ENCODE measurements at places on chromosomes 4 and X. TPM values are rescaled to one million over a fixed set of nuclear protein-coding genes. Genes with fewer than 3 reads are reported as not detected.

- DNase-seq: peak; percentile 47
Measured at GRCh38 chr4:83851261-83852084, 315.6 kb downstream of the GPAT3 start.

- no peak for DNase-seq
Measured at GRCh38 chr4:112196461-112196860, 35.1 kb upstream of the AP1AR start.

DNA sequence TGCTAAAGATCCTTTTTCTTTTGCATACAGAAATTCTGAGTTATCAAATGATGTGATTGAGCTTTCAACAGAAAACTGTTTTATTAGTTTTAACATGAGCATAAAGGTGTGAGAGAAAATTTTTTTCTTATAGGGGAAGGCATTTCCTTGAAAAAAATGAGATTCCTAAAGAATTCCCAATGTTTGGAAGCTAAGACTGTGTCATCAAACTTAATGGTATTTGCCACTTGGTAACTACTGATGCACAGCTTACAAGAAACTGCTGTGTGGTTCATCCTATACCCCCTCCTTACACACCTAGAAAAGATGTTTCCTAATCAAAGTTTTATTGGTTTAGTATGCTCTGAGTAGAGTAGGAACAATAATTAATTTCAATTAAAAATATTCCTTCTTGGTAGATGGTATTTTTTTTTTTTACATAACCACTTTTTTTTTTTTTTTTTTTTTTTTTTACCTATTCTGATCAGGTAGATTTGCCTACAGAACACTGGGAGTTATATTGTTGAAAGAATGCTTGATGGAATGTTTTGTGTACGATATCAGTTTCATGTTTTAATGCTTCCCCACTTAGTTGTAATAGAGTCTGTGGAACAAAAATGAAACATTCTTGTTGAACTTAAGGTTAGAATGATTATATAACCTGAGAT, 6.0 kb downstream of the PTPN13 start:
- no peak for DNase-seq

DNA sequence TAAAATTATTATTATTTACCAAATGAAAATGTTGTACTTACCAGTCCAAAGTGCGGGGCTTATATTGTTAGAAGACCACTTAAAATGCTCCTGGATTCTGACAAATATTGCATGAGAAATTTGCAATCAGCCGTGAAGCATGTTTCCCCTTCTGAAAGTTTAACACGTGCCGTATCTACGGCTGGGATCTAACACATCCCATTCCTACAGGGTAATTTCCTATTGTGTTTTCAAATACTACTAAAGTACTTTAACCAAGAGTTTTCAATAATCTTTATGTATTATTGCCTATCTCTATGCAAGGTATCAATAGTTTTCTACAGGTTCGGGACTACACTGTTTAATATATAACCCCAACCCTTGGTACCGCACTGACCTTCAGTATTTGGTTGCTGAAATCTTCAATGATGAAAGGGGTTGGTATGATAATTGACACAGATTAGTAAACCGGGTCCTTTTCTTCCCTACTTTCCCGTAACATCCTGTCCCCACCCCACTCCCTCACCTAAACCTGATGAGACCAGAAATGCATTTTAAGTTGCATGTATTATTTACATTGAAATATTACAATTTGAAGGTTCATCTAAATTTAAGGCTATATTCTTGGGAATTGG, 795 bp upstream of the BRWD3 start:
- peak; percentile 12 for DNase-seq

DNA sequence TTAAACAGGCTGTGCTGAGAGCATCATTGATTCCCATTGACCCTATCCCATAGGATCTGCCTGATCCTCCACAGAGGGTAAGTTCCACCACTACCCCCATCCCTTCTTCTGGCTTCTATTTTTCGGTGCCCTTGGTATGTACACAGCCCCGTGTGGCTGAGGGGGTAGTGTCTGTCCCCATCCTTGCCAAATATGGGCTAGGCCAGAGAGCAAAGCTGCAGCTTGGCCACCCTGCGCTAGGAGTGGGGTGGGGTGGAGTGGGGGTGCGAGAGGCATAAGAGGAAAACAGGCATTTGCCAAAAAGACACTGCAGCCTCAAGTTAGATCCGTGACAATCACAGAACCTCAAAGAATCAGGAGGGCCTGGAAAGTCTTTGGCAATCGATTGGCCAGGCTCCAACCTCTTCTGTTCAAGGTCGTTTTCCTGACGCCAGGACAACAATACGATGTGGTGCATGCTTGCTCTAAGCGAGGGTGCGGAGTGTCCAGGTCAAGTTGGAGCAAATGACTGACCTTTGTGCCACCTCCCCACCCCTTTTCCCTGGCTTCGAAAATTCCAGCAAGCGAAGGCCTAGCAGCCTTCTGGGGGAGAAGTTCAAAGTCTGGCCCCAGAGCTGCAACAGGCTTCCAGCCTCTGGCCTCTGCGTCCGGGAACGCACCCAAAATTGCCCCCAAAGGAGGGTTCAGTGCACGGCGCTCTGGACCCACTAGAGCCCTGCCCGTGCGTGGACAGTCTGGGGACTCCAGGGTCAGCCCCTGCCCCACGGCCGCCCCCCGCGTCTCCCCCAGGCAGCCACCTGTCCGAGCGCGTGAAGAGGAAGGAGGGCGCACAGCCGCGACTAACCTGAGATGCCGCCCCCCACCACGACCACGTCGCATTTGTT, 598 bp downstream of the MAOB start:
- DNase-seq: no peak

DNA sequence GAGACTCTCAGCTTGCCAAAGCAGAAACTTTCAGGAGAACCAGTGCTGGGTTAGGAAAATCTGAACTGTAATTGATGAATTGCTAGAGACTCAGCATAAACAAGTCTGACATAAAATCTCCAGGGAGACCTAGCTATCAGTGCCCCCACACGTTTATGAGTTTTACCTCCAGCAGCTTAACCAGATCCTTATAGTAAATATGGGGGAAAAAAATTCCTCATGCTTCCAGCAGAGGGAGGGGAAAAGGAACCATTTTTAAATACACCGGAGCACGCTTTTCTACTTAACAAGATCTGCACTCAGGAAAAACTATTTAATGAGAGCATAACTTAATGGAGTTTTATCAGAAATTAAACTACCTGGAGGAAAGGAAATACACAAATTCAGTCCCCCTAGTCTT, 1040.7 kb upstream of the INTU start:
- peak; percentile 26 for DNase-seq

DNA sequence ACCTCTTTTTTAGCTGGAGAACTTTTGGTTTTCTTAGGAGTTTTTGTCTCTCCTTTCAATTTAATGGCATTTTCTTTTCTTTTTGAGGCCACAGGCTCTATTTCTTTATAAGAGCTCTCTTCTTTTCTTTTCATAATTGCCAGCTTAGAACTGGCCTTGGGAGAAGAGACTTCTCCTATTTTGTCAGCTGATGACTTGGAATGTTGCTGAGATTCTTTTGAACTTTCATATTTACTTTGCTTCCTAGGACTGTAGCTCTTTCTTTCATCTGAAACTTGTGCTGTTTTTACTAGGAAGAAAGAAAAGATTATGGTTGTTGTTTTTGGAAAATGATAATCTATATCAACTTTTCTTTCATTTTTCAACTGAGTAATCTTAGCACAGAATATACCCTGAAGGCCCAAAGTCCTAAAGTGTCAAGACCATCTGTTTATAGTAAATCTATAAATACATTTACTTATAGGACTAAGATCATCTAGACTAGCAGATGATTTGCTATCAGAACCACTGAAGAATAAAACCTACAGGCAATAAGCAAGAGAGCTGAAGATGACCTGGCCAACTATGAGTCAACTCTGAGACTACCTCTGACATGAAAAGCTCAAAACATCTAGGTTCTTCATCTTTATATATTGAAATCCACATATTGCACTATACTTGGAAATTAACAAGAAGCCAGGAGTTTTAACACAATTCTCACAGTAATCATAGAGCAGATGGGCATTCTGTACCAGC, 45.6 kb downstream of the RFC1 start:
- DNase-seq: peak; percentile 70

DNA sequence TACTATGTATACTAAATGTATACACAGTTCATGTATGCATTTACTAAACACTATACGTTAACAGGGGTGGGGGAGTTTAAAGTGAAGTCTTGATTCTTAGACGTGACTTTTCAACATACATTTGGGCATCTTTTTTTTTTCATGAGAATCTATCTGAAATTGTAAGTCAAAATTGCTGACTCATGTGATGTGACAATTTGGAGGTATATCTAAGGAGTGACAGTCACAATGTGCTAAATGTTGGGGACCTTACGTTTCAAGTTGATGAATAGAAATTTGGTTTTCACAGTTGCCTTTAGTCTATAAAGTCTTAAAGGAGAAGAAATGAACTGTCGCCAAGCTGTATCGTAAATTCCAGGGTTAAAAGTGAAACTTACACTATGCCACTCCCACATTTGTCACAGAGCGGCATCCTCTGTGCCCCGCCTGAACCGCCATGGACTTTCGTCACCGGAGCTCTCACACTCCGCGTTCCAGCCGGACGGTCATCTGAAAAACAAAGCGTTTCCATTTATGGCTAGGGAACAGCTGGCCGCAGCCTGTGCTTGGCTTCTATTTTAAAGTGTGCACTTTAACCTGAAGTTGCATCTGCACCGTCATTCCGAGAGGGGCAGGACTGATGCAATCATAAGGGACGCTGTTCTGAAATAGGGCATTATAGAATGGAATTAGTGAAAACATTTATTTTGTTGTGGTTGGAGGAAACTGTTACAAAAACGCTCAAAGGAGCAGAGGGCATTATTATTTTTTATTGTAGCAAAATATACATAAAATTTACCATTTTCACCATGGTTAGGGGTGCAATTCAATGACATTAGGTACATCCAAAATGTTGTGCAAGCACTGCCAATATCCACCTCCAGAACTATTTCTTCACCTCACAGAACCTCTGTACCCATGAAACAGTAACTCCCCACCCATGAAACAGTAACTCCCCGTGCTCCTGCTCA, 30.9 kb downstream of the PDLIM3 start:
- no peak for DNase-seq

DNA sequence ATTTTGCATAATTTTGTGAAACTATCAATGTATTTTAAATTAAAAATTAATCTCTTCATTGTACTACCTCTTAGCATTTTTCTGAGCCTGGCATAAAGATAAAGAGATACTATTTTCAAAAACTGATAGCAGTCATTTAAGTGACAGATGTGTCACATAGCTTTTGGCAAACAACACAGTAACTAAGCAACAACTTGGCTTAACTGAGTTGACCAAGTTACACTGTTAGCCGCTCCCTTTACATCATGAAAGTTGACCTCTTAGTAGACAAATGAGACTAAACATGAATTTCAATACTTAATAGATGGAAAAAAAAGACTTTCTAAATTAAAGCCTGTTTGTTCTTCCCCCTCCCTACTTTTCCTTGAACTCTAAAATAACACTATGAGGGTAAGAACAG, 62.0 kb downstream of the ATP8A1 start:
- no peak for DNase-seq

DNA sequence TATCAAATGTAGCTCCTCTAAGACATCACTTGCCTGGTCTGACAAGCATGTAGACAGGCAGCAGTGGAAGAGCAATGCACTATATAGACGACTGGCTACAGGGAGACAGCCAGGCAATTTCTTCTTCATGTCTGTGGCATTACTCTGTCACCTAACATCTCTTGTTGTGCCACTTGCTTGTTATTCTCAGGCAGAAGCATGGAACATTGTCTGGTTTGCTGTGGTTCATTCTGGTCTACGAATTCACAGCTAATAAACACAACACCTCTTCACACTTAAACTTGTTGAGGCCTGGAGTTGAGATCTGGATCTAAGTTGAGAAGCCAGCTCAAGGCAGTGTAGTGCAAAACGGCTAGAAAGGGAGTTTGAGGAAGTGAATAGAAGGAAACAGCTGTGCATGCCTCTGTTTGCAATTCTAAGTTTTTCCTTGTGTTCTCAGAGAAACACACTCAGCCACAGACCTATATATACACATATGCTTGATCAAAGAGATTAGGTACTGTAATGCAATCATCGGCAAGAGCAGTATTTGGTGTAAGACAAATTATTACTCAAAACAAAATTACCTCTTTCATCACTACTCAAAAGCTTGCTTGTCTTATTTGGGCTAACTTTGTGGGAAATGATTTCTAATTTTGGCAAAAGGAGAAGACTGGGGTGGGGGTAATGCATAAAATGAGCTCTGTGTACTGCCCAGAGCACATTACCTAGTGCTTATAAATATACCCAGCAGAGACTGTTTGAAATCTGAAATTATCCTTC, 243.8 kb downstream of the PPP3CA start:
- DNase-seq: peak; percentile 11

GRCh38 chrX:150213481-150214030, 149.6 kb upstream of the MAMLD1 start:
- no peak for DNase-seq

- DNase-seq: no peak
Measured at GRCh38 chr4:17153572-17153971, 255.1 kb upstream of the LDB2 start.

DNA sequence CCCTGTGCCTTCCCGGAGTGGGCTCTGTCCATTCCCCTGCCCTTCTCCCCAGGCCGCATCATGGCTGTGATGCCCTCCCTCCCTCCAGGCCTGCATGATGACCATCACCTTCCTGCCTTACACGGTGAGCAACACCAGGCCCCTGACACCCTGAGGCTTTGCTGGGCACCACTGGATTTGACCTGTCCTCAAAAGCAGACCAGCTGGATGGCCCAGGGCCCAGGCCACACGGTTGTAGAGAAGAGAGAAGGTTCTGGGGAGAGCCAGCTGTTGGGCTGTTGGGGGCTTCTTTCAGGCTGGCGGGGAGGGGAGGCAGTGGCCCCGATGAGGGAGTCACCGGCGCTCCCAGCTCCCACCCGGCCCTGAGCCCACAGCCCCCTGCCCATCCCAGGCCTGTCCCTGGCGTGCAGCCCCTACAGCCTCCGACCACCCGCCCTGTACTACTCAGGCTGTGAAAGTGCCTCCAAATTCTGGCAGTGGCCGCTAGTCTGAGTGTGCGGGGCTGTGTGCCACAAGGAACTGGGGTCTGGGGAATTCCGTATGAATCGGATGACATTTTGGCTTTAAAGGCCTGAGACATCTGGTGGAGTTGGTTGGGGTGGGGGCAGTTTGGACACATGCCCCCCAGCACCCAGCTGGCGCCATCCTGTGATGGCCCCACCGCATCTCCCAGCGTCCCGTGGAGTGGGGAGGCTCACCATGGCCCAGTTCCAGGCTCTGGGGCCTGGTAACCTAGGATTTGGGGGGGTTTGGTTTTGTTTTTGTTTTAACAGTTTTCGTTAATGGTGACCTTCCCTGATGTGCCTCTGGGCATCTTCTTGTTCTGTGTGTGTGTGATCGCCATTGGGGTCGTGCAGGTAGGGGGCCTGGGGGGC, 19.6 kb downstream of the TMEM175 start:
- DNase-seq: no peak

- no peak for DNase-seq
Measured at GRCh38 chr4:17933126-17933525, 88.4 kb downstream of the LCORL start.

The OTUD5 gene
- 15.5 TPM for total RNA-seq

The CSN1S1 gene
- total RNA-seq: not detected

The PITX2 gene
- 0.18 TPM for total RNA-seq

The RAB39B gene
- 1.6 TPM for total RNA-seq

The DDX60 gene
- total RNA-seq: 49.0 TPM

The NAP1L5 gene
- total RNA-seq: 11.3 TPM

The DCAF8L2 gene
- not detected for total RNA-seq

The CACNA1F gene
- not detected for total RNA-seq
